Fibroblast of lung (primary cell): ENCODE measurements at places on chromosomes 6 and 20. TPM values are rescaled to one million over a fixed set of nuclear protein-coding genes. Genes with fewer than 3 reads are reported as not detected.
A peak's percentile ranks its signal among the peaks of the same experiment; 100 is the strongest.

DNA sequence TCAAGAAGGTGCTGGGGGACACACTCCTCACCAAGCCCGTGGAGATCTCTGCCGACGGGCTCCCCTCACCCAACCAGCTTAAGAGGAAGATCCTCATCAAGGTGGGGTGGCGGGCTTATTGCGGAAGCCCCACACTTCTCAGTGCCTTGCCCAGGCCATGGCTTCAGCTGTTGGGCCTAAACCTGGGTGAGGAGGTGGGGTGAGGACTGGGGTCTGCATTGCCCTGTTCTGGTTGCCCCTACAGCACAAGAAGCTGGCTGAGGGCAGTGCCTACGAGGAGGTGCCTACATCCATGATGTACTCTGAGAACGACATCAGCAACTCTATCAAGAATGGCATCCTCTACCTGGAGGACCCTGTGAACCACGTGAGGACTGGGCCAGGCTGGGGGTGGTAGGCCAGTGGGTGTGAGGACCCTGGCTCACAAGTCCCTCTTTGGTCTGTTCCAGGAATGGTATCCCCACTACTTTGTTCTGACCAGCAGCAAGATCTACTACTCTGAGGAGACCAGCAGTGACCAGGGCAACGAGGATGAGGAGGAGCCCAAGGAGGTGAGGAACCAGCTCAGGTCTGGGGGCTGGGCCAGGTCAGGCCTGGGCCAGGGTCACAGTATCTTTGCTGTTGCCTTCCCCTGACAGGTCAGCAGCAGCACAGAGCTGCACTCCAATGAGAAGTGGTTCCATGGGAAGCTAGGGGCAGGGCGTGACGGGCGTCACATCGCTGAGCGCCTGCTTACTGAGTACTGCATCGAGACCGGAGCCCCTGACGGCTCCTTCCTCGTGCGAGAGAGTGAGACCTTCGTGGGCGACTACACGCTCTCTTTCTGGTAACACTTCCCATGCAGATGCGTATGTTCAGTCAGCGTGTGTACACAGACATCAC is 27.9 kb downstream of the PLCG1 start:
- DNase-seq = no peak

DNA sequence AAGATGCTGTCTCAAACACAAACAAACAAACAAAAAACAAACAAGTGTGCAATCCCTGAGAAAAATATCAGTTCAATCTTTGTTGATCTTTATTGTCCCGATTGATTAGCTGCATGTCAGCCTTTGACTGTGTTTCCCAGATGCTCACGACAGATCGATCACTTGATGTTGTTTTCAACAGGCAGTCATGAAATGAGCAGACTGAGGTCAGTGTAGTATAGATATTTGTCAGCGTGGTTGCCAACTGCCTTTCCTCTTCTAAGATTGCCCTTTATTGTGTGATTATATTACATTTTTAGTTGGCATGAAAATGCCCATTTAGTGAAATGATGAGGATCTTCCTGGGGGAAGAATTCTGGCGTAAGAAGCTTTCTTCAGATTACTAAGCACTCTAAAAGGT is 25.6 kb downstream of the UTRN start:
- no peak for DNase-seq

- no peak for DNase-seq
Observed at GRCh38 chr6:90722648-90723047, 135.8 kb upstream of the MAP3K7 start.

DNA sequence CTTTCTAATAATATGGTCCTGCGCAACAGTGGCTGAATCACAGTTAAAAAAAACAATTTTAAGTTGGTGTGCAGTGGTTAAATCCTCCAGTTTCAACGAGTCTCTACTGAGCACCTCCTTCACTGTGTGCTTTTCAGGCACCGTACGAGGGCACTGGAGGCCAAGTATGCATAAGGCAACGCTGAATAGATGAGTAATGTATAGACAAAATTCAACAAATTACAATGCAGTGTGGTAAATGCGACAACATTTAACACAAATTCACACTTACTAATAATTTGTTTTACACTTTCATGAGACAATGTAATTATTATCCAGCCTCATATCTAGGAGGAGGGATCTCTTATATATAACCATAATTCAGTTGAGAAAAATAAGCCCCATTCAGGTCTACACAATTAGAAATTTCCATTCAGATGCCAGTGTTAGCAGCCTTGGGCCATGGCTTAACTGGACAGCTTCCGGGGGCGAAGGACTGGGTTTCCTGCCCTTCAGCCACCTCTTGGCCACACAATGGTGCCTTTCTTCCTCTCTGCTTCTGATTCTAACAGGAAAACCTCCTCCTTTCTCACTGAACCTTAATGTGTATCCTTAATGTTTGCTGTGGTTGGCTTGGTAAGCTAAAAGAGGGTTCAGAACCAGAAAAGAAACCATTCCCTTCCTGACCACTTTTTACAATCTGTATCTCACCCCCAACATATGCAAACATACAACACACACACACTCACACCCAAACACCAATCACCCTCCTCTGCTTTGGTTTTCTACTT is 51.9 kb downstream of the B4GALT5 start:
- no peak for DNase-seq

GRCh38 chr6:88238065-88238464 is 71.9 kb upstream of the CNR1 start:
- peak; percentile 4 for DNase-seq

DNA sequence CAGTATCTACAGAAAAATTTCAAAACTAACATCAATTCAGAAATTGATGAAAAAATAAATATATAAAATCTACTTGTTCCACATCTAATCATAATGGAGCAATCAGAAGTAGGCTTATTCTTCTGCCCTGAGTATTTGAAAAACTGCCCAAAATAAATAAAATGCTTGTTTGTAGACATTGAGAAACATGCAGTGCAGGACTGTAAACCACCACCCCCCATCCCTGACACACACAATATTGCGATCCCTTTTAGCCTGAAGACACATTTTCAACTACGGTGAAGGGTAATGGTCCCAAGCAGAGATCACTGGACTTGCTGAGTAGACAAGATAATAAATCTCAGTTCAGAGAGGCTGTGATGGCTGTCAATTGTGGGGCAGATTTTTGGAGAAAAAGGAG is 261.5 kb downstream of the C6orf118 start:
- no peak for DNase-seq

DNA sequence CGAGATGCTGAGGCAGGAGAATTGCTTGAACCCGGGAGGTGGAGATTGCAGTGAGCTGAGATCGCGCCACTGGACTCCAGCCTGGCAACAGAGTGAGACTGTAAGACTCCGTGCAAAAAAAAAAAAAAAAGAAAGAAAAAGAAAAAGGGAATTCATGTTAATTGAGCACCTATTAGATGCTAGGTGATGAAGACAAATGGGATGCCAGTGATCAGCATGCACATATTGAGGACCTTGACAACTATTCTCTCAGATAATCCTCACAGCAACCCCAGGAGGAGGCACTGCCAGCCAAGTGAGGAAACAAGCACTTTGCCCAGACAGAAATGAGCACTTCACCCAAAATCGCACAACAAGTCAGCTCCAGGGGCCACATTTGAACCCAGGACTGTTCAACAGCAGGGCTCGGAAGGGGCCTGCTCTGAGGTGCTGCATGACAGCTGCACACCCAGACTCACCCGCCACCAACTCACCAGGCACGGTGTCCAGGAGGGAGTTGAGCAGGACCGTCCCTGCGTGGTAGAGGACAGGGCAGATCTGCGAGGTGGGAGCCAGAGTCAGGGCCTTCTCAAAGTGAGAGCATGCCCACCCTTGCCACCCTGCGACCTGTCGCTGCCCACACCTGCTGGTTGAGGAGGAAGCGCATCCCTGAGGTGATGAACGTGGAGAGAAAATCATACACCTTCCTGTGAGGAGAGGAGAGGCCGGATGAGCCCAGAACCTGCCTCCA is 4.6 kb downstream of the PLTP start:
- DNase-seq = no peak

DNA sequence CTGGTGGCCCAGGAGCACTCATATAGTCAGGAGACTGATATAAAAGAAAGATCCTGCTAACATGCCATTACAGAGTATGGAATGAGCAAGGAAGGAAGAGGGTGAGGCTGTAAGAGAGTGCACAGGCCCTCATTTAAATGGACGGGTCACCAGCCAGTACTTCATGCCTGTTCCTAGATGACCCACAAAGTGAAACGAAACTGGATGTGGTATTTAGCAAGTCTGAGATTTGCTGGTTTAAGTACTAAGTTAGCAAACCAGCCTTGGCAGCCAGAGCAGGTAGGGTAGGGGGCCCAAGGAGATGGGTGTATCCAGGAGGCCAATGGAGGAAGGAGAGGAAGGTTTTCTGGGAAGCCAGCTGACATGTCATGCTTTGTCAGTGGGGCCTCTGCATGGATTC is 15.9 kb downstream of the NT5E start:
- DNase-seq = no peak

- peak; percentile 26 for DNase-seq
Observed at GRCh38 chr20:38680500-38681306, 43.6 kb upstream of the SLC32A1 start.

- no peak for DNase-seq
Observed at GRCh38 chr20:23121751-23122320, 35.7 kb upstream of the CD93 start.

GRCh38 chr6:26550250-26550993 is 12.3 kb downstream of the HMGN4 start:
- DNase-seq = peak; percentile 58

DNA sequence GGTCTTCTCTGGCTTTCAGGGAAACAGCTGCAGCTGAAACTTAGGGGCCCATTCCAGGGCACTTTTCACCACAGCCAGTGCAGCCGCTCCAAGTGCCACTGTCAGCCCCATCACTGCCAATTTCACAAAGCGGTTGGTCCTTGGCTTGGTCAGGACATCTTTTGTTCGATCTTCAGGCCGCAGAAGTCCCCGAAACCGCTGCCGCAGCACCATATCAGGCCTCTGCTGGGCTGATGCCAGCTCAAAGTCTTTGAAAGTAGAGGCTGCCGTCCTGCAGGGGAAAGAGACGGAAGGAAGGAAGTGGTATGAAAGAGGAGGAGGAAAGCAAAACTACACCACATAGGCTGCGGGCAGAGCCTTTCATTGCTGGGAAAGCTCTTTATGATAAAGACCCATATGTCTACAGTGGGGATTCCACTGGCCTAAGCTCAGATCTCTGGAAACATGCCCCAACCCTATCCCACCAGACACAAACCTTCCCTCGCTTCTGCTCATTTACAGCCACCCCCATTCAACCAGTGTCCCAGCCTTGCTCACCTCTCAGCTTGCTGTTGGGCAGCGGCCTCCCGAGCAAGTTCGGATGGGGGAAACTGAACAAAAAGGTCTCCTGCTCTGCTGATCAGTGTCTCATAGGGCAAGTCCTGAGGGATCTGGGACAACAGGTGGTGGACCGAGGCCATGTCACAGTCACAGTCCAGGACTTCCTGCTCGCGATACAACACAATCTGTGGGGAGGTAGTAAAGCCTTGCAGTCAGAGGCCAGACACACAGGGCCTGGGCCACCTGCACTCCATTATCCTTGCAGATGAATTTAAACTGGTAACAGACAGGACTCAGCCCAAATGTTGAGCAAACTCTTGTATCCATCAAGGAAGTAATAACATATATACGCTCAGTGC is 23.5 kb downstream of the TBC1D20 start:
- DNase-seq = no peak

DNA sequence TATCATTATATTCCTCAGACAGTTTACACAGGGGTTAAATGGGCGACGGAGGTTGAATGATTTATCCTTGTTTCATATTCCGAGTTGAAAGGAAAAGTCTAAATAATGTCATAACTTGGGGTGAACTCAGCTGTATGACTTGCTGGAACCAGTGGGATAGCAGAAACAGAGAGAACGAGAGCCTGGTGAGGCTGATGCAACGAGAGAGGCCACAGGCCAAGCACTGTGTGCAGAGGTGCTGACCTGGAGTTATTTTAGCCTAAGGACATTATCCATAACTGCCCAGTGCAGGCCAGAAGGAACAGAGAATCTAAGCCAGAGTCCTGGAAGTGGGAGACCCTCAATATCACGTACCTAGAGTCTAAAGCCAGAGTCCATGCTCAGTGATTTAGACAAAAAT is 394.9 kb downstream of the MAFB start:
- DNase-seq = no peak

The PRR3 gene
- 19.0 and 23.2 TPM in 2 replicates for polyA plus RNA-seq

The EMILIN3 gene
- 0.05 and 0.06 TPM in 2 replicates for polyA plus RNA-seq

The TTLL9 gene
- 0.05 TPM in 1 of 2 replicates, not detected in the other for polyA plus RNA-seq

The RGS17 gene
- polyA plus RNA-seq = 2.1 and 7.3 TPM in 2 replicates

The CNR1 gene
- not detected in 2 replicates for polyA plus RNA-seq

The SRSF12 gene
- 0.10 and 0.11 TPM in 2 replicates for polyA plus RNA-seq

The STX11 gene
- polyA plus RNA-seq = 4.1 and 6.6 TPM in 2 replicates

The HLA-DRB5 gene
- not detected in 2 replicates for polyA plus RNA-seq

The PREP gene
- polyA plus RNA-seq = 30.7 and 30.9 TPM in 2 replicates

The SIRPG gene
- polyA plus RNA-seq = not detected in 2 replicates
